ENCODE measurements at places on chromosomes 5 and 9.

DNA sequence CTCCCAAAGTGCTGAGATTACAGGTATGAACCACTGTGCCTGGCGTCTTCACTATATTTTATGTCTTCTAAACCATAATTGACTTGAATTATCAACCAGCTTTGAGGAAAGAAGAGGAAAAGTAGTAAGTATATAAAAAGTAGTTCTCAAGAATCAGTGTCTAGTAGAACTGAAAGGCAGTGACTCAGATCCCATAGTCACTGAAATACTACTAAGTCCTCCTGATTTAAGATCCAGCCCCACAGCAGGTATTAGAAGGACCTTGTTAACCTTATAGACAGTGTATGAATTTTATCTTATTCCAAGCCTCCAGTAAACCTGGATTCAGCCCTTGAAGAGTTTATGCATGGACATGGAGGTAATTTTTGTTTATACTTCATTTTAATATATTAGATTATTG is 31.5 kb downstream of the LNPEP start:
- no peak for DNase-seq

DNA sequence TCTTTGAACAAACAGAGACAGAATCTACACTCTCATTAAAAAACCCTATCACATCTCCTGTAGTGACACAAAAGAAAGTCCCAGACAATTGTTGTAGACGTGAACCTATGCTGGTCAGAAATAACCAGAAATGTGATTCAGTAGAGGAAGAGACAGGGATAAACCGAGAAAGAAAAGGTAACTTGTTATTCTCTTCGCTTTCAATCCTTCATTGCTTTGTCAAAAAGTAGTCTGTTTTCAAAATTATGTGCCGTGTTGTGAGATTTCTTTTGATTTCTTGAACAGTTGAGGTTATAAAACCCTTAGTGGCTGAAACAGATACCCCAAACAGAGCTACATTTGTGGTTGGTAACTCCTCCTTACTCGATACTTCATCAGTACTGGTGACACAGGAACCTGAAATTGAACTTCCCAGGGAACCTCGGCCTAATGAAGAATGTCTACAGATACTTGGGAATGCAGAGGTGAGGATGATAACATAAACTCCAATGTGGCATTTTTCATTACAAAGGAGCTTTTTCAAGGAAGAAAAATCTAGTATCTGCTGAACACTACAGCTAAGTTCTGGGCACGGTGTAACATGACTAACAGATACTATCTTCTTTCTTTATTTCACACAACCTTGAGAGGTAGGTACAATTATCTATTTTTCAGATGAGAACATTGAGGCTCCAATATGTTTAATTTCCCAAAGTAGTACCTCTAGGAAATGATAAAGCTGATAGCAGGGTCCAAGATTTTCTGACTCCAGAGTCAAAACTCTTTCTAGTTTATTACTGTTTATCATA is 14.3 kb downstream of the HMGCR start:
- DNase-seq = no peak

DNA sequence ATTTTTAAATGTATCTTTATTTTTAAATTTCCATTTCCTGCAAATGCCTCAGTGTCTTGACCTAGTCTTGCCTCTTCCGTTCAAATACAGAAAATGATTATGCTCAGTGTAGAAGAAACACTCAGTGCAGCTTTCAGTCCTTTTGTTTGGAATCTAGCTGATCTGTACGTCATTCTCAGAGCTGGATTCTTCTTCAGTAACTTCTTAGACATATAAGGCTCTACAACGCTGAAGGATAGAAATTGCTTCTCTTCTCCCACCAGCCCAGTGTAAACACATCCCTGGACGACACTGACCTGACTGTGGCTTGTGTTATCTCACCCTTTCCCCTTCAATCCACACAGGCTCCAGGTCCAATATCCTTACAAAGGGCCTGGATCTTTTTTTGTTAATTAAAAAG is 3.2 kb upstream of the ALDH1B1 start:
- no peak for DNase-seq

DNA sequence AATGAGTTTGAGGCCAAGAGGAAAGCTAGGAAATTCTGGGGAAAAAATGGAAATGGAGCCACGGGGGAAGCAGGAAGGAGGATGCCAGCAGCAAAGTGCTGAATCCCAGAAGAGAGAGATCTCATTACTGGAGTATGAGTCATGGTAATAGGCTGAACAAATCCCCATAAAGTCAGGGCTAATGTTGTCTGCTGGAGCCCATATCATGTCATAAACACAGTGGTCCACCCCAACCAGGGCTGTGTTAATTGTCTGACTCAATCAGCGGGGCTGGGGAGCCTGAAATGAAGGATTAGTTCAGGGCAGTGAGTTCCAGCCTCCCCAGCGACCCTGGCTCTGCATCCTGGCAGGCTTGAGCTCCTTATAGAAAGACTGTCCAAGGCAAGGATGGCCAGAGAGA is 68.8 kb downstream of the TLR4 start:
- no peak for DNase-seq

- DNase-seq = no peak
Observed at GRCh38 chr5:2914981-2915484, 163.6 kb upstream of the IRX2 start.

GRCh38 chr9:132125361-132125760 is 36.5 kb upstream of the NTNG2 start:
- no peak for DNase-seq

All from NCI-H1417 treated with DMSO at 0.1 percent for 48 hours (cell line).